NCI-H2227 treated with DMSO at 0.1 percent for 48 hours (cell line): ENCODE measurements at places on chromosomes 12 and 14.

- DNase-seq, result no peak
These were observed 1143.6 kb downstream of the FLRT2 start for GRCh38 chr14:86673523-86673969.

- DNase-seq, result no peak
These were observed 38.6 kb upstream of the NRXN3 start for GRCh38 chr14:78131616-78132015.

DNA sequence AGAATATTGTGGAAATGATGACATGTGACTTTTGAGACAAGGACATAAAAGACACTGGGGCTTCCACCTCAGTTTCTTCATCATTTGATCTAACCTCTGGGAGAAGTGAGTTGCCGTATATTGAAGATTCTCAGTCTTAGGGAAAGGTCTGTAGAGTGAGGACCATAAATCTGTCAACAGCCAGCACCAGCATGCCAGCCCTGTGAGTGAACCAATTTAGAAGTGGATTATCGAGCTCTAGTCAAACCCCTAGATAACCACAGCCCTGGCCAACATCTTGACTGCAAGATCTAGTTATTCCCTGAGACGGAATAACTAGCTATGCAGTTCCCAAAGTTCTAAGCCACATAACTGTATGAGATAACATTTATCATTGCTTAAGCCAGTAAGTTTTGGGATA lies 108.8 kb upstream of the PTPRR start:
- DNase-seq, result no peak

GRCh38 chr12:126890097-126890496 lies 1376.9 kb upstream of the TMEM132C start:
- no peak for DNase-seq

- no peak for DNase-seq
These were observed 200.5 kb downstream of the GXYLT1 start for GRCh38 chr12:41944216-41944615.

DNA sequence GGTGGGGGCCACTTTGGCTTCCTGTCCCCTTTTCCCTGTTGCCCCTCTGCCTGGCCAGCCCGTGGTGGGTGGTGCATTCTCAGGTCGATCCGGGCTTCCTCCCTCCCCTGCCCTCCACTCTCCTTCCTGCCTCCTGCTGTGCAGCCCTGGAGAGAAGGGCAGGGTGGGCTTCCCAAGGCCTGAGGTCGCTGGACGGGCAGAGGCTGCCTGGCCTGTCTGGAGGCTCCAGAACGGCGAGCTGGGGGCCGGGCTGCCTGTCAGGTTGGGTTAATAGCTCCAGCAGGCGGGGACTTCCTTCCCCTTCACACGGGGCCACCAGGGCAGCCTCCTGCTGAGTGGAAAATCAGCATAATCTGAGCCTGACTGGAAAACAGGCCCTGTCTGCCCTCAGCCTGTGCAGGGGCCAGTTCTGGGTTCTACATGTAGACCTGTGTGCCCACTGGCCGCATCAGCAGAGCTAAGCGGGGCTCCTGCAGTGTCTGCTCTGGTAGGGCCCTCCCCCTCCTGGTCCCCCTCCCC lies 11.3 kb downstream of the KIF26A start:
- peak; percentile 72 for DNase-seq

- no peak for DNase-seq
These were observed 22.2 kb upstream of the CFAP54 start for GRCh38 chr12:96466939-96467751.

- DNase-seq, result no peak
These were observed 503 bp downstream of the FBXO21 start for GRCh38 chr12:117189725-117190209.

- no peak for DNase-seq
These were observed 59.6 kb downstream of the ANAPC7 start for GRCh38 chr12:110343736-110344555.

- no peak for DNase-seq
These were observed 590 bp upstream of the CEBPE start for GRCh38 chr14:23119363-23120327.

- DNase-seq, result no peak
These were observed 104.1 kb downstream of the SLC35F4 start for GRCh38 chr14:57761800-57762199.

DNA sequence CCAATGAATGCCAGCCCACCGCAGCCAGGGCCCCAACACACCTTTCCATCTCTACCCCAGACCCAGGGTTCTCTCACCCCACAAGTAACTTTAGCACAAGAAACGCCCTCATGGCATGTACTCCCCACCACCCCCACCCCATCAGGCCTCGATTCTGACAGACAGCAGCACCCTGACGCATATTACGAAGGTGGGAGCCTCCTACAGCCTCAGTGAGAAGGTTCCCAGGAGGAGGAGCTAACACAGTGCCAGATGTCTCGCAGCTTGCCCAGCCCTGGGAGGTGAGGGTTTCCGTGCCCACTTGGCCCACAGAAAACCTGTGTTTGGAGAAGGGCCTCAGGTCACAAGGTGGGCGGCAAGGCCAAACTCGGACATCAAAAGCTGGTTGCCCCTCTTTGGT lies 32.4 kb downstream of the CCDC88C start:
- DNase-seq, result no peak

DNA sequence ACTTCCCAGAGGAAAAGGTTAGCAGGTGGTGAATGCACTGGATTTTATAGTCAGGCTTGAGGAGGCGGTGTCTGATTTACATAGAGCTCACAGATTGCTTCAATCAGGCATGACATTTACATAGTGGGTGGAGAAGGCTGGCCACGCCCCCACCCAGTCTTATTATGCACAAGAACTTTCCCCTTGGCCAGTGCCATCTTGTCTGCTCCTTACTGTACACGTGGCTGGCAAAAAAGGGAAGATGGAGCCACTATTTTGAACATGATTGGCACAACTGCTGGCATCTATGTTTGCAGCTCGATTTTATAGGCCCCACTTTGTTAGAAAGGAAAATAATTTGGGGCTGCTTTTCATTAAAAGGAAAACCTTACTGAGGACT lies 10.9 kb upstream of the LGMN start:
- DNase-seq, result no peak

- no peak for DNase-seq
These were observed 13.0 kb upstream of the VPS37B start for GRCh38 chr12:122908915-122909314.

DNA sequence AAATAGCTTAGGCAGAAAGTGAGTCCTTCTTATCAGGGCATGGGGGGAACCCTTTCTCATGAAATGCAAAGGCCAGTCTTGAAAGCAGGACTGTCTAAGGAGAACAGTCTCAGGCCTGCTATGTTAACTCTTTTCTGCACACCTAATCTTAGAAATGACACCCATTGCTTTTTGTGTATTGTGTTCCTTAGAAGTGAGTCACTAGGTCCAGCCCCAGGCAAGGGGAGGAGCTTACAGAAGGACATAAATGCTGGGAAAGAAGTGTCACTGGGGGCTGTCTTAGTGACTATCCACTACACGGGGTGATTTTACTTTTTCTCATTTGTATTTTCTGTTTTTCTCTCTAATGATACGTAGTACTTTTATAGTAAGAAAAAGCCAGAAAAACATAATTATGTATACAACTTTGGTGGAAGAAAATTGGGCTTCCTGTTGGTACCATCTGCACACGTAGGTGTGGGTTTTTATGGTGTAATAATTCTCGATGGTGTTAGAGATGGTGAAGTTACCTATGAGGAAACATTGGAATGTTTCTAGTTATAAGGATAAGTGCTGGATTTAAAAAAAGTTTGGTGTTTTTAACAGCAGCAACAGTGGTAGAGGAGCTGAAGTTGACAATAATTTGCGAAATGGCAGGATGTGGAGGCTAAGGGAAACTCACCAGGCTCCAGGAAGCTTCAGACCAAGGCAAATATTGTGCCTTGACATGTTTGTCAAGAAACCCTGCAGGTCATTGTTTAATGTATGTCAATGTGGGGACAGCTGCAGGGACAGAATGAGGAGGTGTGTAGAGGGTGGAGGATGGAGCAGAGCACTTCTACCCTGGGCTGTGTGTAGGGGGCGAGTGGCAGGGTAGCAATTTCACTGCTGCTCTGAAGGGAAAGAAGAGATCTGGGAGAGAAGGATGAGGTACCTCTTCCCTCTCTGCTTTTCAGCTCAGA lies 214.9 kb downstream of the KTN1 start:
- DNase-seq, result no peak

- no peak for DNase-seq
These were observed 1.0 kb downstream of the NRIP2 start for GRCh38 chr12:2833810-2834209.

- DNase-seq, result no peak
These were observed 57.9 kb downstream of the PPP2R5C start for GRCh38 chr14:101819251-101819990.

- no peak for DNase-seq
These were observed 3.9 kb downstream of the RNASE11 start for GRCh38 chr14:20583908-20584307.

- no peak for DNase-seq
These were observed 635 bp downstream of the LTA4H start for GRCh38 chr12:96034621-96035282.

GRCh38 chr14:79597566-79597965 lies 613.7 kb downstream of the DIO2 start:
- DNase-seq, result no peak
